ENCODE measurements at places on chromosomes 5 and 9. TPM values are rescaled to one million over a fixed set of nuclear protein-coding genes. Genes with fewer than 3 reads are reported as not detected.

SLC4A9 gene
- not detected for total RNA-seq

SHOC1 gene
- total RNA-seq: not detected

PLK2 gene
- total RNA-seq: 783 TPM

SH2D3C gene
- total RNA-seq: 39.9 TPM

IQGAP2 gene
- 3.5 TPM for total RNA-seq
